Stimulated activated effector memory CD8-positive, alpha-beta T cell treated with anti-CD3 and anti-CD28 coated beads, Interleukin-12 subunit alpha, Interleukin-12 subunit beta, amount 100 ng/mL, for 72 hours (primary cell): ENCODE measurements at places on chromosomes 7 and 10.

- no peak for DNase-seq
Observed at GRCh38 chr7:134374291-134374690, 57.6 kb upstream of the SLC35B4 start.

DNA sequence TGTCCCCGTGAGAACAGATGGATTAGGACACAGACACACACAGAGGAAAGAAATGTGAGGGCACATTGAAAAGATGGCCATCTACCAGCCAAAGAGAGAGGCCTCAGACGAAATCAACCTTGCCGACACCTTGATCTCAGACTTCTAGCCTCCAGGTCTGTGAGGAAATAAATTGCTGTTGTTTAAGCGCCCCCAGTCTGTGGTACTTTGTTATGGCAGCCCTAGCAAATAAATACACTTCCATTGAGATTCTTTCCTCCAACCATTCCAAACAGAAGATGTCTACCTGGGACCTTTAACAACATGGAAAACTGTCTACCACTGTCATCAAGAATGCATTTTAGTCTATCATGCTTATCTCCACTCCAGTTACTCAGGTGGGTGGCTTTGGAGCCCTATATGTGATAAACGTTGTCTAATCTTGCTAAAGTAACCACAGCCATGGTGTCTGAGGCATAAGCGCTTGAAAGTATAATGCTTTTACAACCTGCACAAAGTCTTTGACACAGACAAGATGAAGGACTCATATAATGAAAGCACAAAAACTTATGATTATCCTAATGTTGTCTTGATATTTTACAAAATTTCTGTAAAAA, 244.3 kb downstream of the MTERF1 start:
- no peak for DNase-seq

DNA sequence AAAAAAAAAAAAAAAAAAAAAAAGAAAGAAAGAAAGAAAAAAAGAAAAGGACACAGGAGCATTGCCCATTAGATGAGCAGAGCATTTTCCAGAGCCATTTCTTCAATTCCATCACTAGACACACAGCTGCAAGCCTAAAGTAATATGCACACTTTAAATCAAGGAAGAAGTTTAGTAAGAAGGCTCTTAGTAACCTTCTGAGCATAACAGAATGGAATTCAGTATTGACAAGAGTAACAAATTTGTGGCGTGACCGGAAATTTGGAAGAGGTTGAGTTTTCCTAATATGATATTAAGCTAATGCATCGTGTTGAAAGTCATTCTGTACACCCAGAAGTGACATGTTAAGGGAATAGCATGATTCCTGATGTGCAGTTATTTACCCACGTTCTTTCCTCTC, 35.3 kb downstream of the SMURF1 start:
- no peak for DNase-seq

- DNase-seq = no peak
Observed at GRCh38 chr7:29115130-29115687, 31.1 kb downstream of the CPVL start.

DNA sequence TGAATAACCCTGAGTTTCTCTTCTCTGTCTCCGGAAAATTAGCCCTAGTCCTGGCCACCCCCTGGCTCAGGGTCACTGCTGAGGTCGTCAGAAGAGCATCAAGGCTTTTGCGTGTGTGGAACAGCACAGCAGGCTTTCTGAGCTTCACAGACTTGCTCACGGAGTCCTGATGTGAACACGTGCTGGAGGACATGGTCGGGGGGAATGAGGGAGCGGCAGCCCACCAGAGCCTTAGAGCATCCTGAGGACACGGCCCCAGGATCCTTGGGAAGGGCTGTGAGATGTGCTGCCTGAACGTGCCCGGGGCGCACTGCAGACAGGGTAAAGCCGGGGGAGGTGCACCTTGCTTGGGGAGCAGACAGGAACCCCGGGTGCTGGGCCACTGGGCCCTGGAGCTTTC, 28.8 kb downstream of the TMEM120A start:
- no peak for DNase-seq
